Coronary artery (tissue), 2 donors: ENCODE measurements at places on chromosomes 3 and 15.

GRCh38 chr3:138877226-138877625 lies 42.5 kb upstream of the PIK3CB start:
- DNase-seq, result no peak

- DNase-seq, result no peak
These were observed 17.0 kb downstream of the MAGI1 start for GRCh38 chr3:66021731-66022131.

DNA sequence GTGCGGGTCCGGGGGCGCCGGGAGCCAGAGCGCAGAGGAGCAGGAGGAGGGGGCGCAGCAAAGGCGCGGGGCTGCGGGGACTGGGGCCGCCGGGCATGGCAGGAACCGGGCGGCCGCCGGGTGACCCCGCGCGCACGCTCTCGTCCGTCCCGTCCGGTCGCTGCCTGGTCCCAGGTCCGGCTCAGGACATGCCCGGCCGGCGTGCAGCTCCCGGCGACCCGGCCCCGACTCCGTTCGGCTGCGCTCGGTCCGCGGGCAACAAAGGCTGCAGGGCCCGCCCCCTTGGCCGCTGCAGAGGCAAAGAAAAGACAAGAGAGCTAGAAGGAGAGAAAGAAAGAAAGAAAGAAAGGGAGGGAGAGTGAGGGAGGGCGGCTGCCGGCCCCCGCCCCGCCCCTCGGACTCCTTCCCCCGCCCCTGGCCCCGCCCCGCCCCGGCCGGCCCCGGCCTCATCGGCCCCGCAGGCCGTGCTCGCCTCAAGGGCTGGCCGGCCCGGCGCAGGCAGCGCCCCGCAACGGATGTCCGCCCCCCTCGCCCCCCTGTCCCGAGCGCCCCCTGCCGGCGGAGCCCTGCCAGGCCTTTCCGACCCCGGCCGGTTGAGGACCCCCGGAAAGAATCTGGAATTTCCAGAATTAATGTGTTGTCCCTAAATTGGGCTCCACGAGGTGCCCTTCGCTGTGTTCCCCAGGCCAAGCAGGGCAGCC lies at the start of gene ADAMTS7:
Gene ADAMTS7 (minus strand): TSS at position 341 of the 701 bp plus-strand sequence. CDS start 244 bp downstream, at position 97.
- peak; percentile 83 for DNase-seq

DNA sequence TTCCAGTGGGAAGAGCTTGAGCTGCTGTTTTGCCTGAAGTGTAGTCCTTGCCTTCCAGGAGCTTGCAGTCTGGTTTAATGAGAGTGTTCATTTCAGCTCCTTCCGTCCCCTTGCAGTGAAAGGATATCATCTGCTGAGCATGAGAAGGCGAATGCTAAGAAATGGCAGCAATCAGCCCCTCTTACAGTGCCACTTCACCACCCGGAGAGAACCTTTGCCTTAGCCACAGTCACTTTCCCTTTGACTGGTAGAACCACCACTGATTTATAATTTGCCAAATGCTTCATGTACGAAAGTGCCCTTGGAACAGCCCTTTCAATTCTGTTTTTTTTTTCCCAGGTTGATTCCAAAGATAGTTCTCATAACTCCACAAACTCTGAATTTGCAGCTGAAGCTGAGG lies 11.5 kb downstream of the TATDN2 start:
- DNase-seq, result no peak

DNA sequence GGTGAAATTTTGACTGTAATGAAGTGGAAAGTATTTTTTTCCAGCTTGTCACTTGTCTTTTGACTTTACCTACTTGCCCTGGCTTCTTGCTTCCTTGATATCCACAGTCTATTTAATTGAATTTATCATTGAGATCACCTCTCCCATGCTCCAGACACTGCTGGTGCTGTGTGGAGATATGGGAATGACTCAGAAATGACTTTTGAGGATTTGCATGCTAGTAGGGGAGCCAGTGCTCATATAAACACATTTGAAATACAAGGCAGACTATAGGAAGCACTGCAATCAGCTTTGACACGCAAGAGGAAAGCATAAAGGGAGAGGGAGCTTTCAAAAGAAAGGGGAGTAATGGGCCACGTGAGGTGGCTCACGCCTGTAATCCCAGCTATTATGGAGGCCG lies 7.3 kb upstream of the TRPM1 start:
- DNase-seq, result no peak

GRCh38 chr3:23341147-23341838 lies 138.2 kb downstream of the UBE2E2 start:
- no peak for DNase-seq

- DNase-seq, result no peak
These were observed 104.7 kb downstream of the PGPEP1L start for GRCh38 chr15:98902931-98903330.

GRCh38 chr3:32309654-32310242 lies 71.3 kb downstream of the CMTM8 start:
- DNase-seq, result no peak

DNA sequence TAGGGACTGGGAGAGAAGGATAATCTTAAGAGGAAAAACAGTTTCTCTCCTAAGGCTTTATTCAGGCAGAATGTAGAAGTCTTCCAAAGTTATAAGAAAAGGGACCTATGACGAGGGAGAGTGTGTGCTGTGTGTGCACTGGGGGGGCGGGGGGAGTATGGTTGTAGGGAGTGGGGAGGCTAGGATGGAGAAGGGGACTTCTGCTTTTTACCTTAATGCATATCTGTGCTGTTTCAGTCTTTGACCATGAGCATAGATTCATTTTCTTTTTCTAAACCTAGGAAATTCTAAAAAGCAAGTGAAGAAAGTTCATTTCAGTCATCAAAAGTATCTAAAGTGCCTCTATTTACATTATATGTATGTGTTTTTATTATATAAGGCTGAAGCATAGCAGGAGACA lies 52.6 kb upstream of the RASA2 start:
- DNase-seq, result no peak

- no peak for DNase-seq
These were observed 102.3 kb upstream of the PFN2 start for GRCh38 chr3:150073031-150073430.

GRCh38 chr15:59140422-59141226 lies 35.7 kb downstream of the CCNB2 start:
- DNase-seq, result no peak

DNA sequence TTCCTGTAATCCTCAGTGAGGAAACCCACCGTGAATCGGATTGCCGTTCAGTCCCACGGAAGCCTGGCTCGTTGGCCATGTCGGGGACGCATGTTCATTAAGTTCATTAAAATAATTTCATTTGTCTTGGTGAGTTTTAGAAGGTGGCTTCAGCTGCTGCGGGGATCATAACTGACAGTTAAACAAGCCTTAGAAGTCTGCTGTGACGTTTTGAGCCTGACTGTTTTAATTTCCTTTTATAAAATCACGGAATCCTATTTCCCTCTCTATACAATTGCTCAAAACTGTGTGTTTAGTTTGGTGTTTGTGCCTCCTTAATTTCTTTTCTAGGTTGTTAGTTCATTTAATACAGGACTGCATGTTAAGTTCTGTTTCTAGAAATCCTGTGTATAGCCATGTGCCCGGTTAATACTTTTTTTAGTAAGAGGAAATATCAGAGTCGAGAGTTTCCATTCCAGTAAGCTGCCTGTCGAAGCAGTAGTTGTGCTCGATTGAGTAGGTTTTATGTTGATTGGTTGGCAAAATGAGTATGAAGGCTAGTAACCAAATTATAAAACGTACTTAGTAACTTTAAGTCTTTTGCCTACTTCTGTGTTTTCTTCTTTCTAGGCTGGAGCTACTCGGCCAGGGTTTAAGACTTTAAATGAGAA lies 705 bp downstream of the NIPA2 start:
- DNase-seq, result no peak

- DNase-seq, result no peak
These were observed 384.8 kb upstream of the TGFBR2 start for GRCh38 chr3:30221619-30222018.
